ENCODE measurements at places on chromosomes 12 and 14.

DNA sequence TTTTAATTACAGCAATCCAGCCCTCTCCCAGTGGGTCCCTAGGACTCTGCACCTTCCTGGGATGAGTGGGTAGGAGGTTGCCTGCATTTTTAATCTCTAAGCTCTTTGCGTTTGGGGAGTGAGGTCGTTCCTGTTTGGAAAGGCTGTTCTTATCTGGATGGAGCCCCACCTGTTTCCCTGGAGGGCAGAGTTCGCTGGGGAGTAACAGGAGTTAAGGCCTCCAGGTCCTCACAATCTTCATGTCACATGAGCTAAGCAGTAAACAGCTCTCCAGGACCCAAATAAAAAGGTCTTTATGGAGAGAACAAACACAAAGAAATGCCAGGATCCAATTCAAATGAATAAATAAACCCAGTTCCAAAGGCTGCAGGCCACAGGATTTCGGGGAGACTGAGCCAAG, 56.0 kb upstream of the RFLNA start:
- DNase-seq, result no peak

DNA sequence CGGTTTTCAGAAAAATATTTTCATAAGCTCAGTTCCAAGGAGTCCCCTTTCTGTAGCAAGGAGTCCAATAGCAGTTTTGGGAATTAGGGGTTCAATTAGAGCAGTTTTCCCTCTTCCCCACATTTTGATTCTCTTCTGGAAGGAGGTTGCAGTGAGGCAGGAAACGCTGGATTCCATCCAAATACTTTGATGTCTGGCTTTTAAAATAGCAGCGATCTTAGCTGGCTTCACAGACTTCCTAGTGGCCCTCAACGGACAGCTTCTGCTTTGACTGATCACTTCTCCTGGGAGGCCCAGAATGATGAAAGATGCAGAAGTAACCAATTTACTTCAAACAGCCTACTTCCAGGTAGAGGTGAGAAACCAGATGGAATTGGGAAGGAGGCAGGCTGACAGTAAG, 63.1 kb downstream of the C12orf75 start:
- DNase-seq, result no peak

GRCh38 chr12:65941388-65941787, 117.1 kb downstream of the HMGA2 start:
- DNase-seq, result no peak

DNA sequence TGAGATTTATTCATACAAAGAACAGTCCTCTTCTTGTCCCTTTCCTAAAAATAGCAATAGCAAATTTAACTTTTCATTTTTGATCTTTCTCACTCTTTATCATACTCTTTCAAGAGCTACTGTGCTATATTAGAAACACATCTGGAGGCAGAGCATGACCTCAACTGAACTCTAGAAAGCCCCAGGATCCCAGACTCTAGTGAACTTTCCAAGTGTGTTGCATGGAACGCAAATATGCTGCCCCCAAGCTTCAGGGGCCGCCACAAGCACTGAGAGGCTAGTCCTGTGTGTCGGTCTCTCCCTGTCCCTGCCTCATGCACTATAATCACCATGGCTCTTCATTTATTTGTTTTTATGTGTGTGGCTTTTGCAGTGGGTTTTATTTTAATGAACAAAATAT, 38.7 kb upstream of the ZNF641 start:
- no peak for DNase-seq

DNA sequence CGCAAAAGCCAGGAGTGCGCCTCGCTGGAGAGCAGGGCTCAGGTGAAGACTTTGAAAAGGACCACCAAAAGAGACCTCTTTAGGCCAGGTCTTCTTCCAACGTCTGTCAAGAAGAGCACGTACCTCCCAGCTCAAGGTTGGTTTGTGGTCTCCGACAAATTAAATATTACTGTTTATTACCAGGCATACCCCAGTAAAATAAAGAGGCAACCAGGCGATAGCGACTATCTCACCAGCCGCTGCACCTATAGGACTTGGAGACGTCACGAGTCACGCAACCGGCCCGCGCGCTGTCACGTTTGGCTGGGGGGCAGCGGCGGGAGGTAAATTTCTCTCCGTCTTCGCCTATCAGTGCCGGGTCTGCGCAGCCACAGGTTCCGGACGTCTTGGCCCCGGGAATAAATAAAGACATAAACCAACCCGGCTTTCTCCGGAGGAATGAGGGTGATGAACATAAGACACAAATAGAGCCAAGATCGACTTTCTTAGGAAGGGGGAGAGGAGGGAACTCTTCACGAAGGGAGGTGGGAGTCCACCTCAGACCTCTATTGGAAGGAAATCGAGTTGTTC, 2.0 kb upstream of the TBX5 start:
- DNase-seq, result no peak

- DNase-seq, result no peak
Observed at GRCh38 chr14:104383996-104384775, 195.4 kb upstream of the C14orf180 start.

- no peak for DNase-seq
Observed at GRCh38 chr12:123441523-123442164, 5.2 kb upstream of the RILPL2 start.
